ENCODE measurements at places on chromosomes 2 and 18. TPM values are rescaled to one million over a fixed set of nuclear protein-coding genes. Genes with fewer than 3 reads are reported as not detected.

- DNase-seq, result peak; percentile 57
Measured at GRCh38 chr18:3451989-3452749, 2.2 kb downstream of the TGIF1 start.

DNA sequence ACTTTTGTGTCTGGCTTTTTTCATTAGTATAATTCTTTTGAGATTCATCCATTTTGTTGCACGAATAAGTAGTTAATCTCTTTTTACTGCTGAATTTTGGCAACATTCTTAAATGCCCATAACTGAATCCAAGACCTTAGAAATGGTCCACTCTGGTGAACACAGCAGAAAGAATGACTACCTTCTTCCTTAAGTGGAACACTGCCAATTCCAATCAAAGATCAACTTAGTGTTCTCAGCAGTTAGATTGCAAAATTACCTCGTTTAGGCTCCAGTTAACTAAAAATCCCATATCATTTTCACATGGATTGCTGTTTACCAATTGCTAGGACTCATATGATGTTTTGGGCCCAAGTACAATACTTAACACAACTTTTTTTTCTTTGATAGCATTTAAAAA lies 59.9 kb downstream of the MDH1 start:
- no peak for DNase-seq

DNA sequence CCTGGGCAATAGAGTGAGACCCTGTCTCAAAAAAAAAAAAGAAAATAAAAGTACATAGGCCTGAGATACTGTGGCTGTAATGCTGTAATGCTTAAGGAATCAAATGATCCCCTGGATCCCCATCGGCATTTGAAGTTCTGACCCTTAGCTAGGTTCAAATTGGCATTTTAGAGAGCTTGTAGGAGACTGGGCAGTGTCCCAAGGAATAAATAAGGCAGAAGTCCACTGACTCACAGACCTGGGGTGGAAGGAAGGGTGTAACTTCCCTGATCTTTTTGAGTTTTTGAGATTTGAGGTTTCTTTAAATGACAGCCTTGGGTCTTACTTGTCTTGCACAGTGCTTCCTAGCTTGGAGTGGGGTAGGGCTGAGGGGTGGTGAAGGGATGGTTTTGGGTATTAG lies 553.7 kb downstream of the SLC4A3 start:
- no peak for DNase-seq

DNA sequence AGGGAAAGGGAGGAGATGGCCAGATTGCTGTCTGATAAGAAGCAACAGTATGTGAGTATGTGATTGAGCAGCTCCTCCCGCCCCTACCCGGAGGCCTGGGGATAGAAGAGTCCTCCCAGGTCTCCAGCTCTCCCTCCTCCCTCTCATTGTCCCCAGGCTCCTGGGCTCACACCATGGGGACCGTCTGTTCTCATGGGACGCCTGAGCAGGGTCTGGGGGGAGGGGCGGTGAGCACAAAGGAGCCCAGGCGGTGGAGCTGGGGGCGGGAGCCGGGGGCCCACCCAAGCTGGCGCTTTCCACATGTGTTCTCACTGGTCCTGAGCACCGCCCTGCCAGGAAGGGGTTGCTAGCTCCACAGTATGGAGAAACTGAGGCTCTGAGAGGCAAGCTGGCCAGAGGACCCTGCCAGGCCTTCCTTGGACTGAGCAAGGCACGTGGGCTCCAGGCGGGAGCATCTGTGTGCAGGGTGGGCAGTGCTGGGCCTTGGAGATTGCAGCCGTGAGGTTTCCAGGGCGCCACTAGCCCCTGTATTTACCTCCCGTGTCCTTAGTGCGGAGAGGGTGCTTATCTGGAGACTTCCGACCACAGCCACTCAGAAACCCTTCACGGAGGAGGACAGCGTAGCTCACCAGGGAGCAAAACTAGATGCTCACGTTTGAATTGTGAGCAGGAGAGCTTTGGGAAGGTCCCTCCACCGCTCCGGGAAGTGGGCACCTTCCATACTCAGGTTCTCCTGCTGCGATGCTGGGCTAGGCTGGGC lies 37.4 kb downstream of the PDIA6 start:
- DNase-seq, result no peak

DNA sequence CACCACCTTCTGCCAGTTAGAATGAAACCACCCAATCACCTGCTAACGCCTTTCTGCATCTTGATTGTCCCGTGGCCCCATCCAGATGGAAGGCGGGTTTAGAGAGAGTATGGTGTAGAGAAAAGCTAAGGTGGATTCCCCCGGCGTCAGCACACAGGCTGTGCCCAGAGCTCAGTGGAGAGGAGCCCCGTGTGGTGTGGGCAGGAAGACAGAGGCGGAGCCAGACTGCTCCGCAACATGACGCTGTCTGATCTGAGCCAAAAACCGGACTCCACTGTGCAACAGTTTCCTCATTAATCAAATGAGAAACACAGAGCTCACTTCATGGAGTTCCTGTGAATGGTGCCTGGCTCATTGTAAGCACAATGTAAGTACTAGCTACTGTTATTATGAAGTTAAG lies 448.1 kb upstream of the SMIM21 start:
- no peak for DNase-seq

GRCh38 chr2:27571681-27572080 lies 11.2 kb upstream of the ZNF512 start:
- no peak for DNase-seq

DNA sequence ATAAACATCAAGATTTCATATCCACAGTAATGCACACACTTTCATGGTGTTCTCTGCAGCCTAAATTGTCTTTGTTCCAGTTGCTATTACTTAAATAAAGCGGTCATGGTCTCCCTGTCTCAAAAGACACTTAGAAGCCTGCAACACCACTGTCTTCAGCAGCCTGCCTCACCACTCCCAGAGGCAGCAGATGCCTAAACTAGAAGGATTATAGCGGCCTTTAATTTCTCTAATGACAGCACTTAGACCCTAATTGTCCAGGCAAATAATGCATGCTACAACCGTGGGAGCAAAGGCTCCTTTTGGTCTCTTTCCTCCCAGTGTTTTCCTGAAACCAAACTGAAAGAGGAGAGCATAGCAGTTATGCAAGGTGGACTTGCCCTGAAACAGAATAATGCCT lies 248.8 kb upstream of the SLC39A10 start:
- no peak for DNase-seq

- DNase-seq, result no peak
Measured at GRCh38 chr2:48767330-48767729, 11.8 kb upstream of the LHCGR start.

DNA sequence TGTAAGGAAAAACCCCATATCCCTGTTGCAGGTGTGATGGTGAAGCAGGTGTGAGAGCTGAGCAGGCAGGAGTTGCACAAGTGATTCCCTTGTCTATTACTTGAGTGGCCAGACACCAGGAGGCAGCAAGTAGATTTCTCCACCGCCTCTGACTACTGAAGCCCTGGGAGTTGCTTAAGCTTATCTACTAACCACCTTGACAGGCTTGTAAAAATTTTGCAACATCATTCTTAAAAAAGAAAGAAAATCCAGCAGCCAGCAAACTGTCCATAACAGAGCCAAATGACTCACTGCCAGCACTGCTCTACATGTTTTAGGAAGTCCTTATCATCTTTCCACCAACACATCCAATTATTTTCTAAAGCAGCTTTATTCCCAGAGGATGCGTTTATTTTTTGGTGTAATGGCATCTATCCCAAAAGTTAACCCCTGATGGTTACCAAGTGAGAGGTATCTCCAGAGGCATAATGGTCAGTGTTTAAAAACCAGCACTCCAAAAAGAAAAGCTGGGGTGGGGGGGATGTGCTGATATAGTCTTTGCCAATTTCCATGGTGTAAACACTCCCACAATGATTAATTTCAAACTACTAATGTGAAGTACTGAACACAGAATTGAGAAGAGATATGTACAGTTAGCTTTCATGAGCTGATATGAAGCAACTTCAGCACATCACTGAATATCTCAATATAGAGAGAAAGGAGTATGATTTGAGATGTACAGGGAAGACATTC lies 16.3 kb upstream of the GPR39 start:
- DNase-seq, result no peak

- DNase-seq, result no peak
Measured at GRCh38 chr2:53670331-53670730, 97.3 kb upstream of the CHAC2 start.

DNA sequence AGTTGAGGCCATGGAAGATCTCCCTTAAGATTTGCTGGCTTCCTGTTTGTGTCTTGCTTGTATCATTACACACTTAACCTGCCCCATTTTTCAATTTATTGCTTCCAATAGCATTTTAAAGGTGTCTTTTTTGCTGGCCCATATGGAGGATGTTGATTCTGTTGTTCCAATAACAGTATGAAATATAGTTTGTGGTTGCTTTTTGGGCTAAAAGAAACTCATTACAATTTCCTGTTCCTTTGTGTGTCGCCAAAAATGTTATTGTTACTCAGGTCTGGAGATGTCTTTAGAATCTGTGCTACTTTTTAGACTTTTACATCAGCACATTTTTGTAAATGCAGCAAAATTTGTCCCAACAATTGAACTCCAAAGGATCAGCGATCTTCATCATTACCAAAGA lies 234.0 kb upstream of the ITGA4 start:
- DNase-seq, result no peak

- no peak for DNase-seq
Measured at GRCh38 chr2:212773808-212774339, 235.3 kb upstream of the ERBB4 start.

DNA sequence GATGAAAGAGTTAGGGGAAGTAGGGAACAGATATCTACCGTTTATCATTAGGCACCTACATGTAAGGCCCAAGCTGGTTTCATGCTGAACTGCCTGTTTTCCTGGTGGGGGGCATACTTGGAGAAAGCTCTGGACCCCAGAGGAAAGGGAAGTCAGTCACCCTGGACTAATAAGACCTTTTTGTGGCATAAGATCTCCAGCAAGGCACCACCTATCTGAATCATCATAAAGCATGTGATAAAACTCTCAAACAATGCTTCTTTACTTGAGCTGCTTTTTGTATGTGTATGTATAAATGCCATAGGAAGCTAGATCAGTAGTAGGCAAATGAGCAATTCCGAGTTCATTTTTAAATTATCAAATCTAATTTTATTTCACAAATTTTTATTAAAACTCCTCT lies 104.8 kb downstream of the TANC1 start:
- DNase-seq, result no peak

GRCh38 chr2:54634021-54634420 lies 89.4 kb upstream of the EML6 start:
- no peak for DNase-seq

- DNase-seq, result no peak
Measured at GRCh38 chr2:239269916-239270315, 130.9 kb downstream of the HDAC4 start.

- DNase-seq, result no peak
Measured at GRCh38 chr2:7428454-7429204, 511.4 kb downstream of the RNF144A start.

- no peak for DNase-seq
Measured at GRCh38 chr18:55585920-55586561, 2.0 kb downstream of the TCF4 start.

DNA sequence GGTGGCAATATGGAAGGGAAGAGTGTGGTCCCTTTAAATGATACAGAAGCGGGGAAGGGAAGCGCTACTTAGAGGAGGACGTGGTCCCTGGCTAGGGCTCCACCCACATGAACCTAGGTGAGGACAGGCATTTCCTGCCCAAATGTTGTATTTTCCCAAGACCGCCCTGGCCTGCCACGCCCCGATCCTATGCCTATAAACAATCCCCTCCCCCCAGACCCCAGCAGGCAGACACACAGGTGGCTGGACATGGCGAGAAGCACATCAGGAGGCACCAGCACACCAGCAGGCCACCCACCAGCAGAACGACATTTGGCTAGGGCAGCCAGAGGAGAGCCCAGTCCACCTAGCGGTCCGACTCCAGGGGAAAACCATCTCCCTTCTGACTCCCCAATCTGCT lies 47.2 kb downstream of the METTL8 start:
- no peak for DNase-seq

DNA sequence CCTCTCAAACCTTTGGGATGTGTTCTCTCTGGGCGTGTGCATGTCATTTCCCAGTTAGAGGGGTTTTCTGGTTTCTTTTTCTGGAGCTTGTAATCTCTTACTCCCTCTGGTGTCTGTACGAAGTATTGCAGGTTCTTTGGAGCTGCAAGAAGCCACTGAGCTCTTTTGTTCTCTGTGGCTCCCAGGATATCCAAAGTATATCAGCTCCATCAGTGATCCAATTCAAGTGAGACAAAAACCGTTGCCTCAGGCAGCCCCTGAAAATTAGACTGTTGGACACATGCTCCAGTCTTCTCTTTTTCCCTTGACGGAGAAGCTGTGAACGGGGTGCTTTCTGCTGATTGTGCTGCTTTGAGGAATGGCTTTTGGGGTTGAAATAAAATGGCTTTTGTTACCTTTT lies 59.0 kb upstream of the LDLRAD4 start:
- no peak for DNase-seq

DNA sequence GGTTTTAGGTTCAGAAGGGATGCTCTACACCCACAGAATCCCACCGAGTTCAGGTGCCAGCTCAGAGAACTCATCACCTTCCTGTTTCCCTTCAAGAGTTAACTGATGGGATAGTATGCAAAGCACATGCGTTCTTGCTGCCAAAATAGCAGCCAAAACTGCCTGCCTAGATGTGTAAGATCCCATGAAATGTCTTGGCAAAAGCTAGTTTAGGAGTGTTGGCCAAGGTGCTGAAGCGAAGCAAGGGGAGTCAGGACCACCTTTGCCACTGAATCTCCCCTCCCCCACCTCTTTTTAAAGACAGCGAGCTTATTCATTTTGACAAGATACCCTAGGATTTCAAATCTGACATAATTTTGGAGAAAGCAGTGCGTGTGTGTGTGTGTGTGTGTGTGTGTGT lies 2.1 kb downstream of the DOCK10 start:
- DNase-seq, result no peak

- no peak for DNase-seq
Measured at GRCh38 chr2:96486696-96487095, 18.5 kb downstream of the NEURL3 start.

DNA sequence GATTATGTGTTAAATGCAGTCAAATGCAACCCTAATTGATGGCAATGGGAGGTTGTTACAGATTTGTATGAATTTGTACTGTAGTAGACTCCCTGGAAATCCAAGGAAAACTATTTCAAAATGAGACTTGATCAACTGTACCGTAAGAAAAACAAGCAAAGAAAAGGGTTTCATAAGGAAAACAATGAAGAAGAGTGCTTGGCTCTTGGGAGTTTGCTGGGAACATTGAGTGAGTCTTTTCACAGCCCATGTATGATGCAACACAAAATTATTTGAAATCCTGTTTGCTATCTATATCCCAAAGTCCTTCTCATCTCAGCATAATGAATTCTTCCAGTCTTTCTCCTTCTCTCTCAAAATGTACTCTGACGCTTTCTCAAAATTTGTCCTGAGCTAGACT lies 67.0 kb upstream of the OSR1 start:
- no peak for DNase-seq

- no peak for DNase-seq
Measured at GRCh38 chr2:46576875-46577274, 97.5 kb downstream of the TMEM247 start.

GRCh38 chr2:222302178-222303018 lies 3.6 kb upstream of the PAX3 start:
- no peak for DNase-seq

Gene OTX1
- total RNA-seq, result not detected

Gene SGO2
- 37.6 TPM for total RNA-seq

Gene SDC1
- total RNA-seq, result 0.36 TPM

Gene PSTPIP2
- total RNA-seq, result 21.6 TPM

Gene TCF7L1
- total RNA-seq, result not detected

Gene ACTG2
- 0.12 TPM for total RNA-seq

Gene OR6B2
- total RNA-seq, result not detected

Gene GAD1
- total RNA-seq, result 1.0 TPM

Gene MAL
- 50.8 TPM for total RNA-seq

Gene CLEC4F
- total RNA-seq, result not detected

Gene CCDC74B
- total RNA-seq, result 0.72 TPM

Gene ATOH8
- not detected for total RNA-seq

Gene TRIM43
- not detected for total RNA-seq

Gene ACOXL
- not detected for total RNA-seq

Gene RAB27B
- total RNA-seq, result not detected

All from activated naive CD8-positive, alpha-beta T cell treated with anti-CD3 and anti-CD28 coated beads for 36 hours (primary cell).